ENCODE measurements at places on chromosomes 7 and 10. TPM values are rescaled to one million over a fixed set of nuclear protein-coding genes. Genes with fewer than 3 reads are reported as not detected.

DNA sequence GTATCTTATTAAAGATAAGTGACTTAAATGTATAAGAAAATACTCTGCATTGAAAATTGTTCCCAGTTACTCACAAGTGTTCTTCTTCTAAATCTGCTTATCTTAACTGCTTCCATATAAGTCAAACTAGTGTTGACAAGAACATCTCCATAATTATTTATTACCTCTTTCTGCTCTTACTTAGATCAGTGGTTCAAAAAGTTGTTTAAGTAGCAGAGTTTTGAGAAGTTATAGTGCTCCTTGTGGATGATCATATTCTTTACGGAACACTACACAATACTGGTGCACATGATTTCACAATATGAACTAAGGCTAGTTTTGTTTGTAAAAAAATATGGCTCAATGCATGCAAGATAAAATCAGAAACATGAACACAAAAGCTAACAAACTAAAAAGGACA is 168.4 kb downstream of the SEMA3D start:
- no peaks in the 10 kb centered on the region for H3K36me3 ChIP-seq
- no peak overlapping the region for H3K27ac ChIP-seq
- no peaks in the 10 kb centered on the region for H3K4me1 ChIP-seq
- no peak for DNase-seq
- H3K4me3 ChIP-seq: no peak overlapping the region

- no peaks in the 10 kb centered on the region for H3K27me3 ChIP-seq
- no peak overlapping the region for H3K27ac ChIP-seq
- H3K4me3 ChIP-seq: no peak overlapping the region
Observed at GRCh38 chr7:18312482-18312881, 183.1 kb upstream of the HDAC9 start.

GRCh38 chr10:132356621-132357195 is 24.7 kb downstream of the LRRC27 start:
- no peak overlapping the region for H3K4me3 ChIP-seq
- no peak overlapping the region for H3K27ac ChIP-seq
- H3K4me1 ChIP-seq: no peaks in the 10 kb centered on the region

Gene SPDYE2
- total RNA-seq: not detected

Gene ANKRD2
- 0.19 TPM for total RNA-seq

DNA sequence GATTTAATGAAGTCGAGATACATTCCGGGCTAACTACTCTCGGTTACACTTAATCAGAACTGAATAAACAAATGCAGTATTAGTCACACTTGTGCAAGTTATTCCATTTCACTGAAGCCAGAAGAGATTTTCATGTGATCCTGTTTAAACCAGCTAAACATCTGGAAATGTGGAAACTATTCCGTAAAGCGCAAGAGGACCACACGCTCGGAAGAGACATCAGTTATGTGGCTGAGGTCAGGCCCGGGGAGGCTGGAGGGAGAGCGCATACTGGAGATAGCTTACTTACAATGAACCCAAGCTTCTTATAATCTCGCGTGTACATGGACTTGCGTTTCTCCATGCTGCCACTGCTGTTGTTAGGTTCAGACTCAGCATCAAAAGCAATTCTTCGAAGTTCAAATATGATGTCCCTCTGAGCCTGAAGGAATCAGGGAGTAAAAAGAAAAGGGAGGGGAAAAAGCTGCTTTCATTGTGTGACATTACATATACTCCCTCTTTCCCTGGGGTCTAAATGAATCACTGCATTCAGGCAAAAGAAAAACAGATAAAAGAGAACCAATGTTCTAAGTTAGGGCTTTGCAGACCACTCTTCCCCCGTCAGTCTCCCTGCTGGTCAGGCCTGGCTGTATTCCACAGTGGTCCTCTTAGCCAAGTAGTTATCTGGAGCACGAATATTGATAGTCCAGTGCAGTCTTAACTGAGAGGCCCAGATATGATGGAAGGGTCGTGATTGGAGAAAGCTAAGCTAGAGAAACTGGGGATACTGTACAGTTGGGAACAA is 237.4 kb downstream of the ELMO1 start:
- no peaks in the 10 kb centered on the region for H3K36me3 ChIP-seq
- H3K4me3 ChIP-seq: no peak overlapping the region
- H3K4me1 ChIP-seq: peaks cover 5% of the 10 kb centered on the region
- H3K27ac ChIP-seq: no peak overlapping the region

Gene AKR1E2
- 2.3 TPM for total RNA-seq
